Mammary epithelial cell (primary cell): ENCODE measurements at places on chromosomes 5 and 9. TPM values are rescaled to one million over a fixed set of nuclear protein-coding genes. Genes with fewer than 3 reads are reported as not detected.

Gene ASPN
- polyA plus RNA-seq: not detected

Gene IL3
- not detected for polyA plus RNA-seq

DNA sequence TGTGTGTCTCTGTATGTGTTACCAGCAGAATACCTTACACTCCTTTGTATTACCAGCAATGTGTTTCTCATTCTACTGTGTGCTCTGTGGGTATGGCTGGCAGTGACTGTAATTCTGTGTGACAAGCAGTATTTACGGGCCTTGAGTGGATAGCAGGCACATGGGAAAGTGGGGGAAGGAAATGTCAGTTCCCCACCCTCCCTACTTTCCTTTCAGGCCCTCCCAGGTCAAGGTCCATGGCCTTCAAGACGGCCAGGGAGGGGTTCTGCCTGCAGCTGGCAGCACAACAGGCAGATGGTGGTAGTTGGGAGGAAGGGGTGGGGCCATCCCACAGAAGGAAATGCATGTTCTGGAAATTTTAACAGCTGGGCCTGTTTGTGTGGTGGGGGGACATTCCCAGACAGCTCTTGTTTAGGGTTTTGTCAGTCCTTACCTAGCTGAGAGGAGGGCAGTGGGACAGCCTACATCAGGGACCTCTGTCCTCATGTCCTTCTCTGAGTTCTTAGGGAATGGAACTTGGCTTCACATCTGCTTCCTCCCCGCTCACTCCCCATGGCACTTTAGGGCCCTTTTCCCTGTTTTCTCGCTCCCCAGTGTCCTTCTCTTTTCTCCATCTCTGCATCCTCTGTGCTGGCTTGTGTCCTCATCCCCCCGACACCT is 14.6 kb upstream of the TNIP1 start:
- DNase-seq: no peak

DNA sequence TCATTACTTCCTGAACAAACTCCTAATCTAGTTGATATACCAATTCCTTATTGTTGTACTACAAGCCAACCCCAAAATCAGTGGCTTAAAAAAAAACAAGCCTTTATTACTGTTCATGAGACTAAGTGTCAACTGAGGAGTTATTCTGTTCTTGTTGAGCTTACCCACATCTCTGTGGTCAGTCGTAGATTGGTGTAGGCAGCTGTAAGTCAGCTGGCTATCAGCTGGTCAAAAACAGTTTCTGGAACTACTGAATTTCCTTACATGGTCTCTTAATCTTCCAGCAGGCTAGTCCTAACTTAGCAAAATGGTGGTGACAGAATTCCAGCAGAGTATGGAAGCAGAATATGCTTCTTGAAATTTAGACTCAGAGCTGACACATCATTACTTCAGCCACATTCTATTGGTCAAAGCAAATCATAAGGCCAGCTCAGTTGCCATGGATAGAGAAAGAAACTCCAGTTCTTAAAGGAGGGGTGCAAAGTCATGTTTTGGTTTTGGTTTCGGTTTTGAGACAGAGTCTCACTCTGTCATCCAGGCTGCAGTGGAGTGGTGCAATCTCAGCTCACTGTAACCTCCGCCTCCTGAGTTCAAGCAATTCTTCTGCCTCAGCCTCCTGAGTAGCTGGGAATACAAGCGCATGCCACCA is 386.1 kb upstream of the MPDZ start:
- peak; percentile 40 for DNase-seq

Gene RHOBTB3
- polyA plus RNA-seq: 0.40 TPM

Gene DPYSL3
- polyA plus RNA-seq: 13.9 TPM

DNA sequence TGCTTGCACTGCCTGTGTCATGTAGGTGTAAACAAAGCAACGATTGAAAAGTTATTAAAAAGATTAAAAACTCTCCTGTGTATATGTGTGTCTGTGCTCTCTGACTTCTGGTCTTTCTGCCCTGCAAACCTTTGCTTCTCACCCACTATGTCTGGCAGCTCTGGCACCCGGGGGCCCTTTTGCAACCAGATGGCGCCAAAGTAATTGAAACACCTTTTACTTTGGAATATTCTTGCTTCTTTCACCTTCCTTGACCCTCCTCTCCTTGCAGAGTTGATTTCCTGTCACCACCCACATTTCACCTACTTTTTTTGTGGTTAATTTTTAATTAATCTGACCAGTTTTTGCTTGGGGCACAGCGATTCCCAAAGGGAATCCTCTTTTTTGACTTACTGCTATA is 275.5 kb downstream of the ARHGEF28 start:
- no peak for DNase-seq

- no peak for DNase-seq
Observed at GRCh38 chr9:130881516-130881915, 15.1 kb downstream of the QRFP start.

DNA sequence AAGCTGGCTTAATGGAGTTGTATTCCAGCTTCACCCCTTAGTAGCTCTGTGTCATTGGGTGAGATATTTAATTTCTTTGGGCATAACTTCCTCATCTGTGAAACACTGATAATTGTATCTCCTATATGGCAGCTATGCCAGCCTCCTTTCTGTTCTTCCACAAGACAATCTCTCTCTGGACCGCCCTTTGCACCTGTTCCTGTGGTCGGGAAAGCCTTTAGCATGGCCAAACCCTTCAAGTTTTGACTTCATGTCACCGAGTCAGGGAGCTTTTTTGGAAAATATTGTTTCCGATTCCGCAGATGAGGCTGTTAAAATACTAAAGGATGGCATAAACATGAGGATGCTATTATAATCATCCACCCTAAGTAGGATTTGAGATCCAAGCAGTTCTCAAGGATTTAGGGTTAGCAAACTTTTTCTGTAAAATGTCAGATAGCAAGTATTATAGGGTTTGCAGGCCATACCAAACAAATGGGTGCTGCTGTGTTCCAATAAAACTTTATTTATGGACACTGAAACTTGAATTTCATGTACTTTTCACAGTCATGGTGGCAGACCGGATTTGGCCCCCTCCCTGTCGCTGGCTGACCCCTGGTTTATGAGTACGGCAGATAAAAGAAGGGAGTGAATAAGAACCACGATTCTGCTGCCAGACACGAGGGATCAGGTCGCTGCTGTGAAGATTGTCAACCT is 695 bp upstream of the NDFIP1 start:
- no peak for DNase-seq

DNA sequence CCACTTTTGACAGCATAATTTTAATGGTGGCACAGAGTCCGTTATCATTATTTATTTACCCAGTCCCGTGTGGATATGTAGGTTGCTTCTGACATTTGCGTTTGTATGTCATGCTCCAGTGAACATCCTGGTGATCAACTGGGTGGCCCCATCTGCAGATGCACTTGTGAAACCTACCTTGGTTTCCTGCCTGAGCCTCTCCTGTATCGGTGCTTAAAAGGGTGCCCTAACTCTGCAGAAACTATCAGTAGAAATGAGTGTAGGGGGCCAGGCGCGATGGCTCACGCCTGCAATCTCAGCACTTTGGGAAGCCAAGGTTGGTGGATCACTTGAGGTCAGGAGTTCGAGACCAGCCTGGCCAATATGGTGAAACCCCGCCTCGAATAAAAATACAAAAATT is 92.1 kb upstream of the IER5L start:
- DNase-seq: no peak

DNA sequence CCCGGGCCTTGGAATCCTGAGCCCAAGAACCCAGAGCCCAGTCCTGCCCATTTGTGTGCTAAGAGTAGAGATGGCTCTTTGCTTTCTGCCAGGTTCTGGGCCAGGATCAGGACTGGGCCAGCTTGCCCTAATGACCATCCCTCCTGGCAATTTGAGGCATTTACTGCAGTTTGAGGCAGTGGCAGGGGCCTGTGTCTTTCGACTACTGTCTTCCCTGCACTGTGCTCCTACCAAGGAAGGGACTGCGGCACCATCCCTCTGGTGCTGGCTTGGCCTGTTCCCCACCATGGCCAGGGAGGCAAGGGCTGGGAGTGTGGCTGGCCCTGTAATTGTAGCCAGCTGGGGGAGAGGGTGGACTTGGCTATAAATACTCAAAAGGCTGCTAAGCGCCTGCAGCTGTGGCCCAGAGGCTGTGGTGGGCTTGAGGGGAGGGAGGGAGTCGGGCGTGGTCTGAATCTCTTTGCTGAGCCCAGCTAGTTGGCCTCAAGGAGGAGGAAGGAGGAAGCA is 4.6 kb downstream of the ENHO start:
- DNase-seq: no peak

- peak; percentile 80 for DNase-seq
Observed at GRCh38 chr5:116442095-116442534, 132.5 kb downstream of the SEMA6A start.

DNA sequence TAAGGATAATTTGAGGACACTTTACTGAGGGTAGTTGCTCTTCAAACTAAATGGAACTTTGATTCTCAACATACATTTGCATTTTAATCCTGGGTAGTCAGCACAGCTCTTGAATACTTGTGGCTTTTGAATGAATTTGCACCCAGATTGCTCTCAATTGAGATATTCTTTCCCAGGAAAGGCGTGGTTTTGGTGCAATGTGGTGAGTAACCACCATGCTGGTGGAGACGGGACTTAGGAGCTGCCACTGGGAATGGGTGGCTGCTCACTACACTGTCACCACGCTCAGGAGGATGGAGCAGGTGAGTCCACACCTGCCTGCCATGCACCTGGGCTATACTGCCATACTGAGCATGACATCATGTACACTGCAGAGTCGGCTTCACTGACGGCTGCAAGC is 99.2 kb downstream of the IRX1 start:
- peak; percentile 93 for DNase-seq

DNA sequence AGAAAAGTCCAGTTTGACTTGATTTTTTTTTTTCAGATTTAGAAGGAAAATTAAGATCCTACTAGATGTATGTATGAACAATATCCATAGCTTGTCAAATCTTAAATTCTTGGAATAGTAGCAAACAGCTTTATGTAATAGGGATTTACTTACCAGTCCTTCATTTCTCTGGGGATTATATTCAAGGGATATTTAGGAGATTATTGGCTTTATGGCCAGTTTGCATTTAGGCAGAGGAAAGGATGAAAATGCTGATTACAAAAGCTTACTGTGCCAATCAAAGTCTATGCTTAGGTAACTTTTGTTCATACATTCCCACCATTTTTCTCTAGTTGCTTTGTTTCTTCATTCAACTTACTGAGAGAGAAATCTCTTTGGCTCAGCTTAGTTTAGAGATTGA is 47.9 kb downstream of the MAST4 start:
- no peak for DNase-seq

Gene BARHL1
- polyA plus RNA-seq: not detected

Gene HRH2
- polyA plus RNA-seq: 0.01 TPM

GRCh38 chr5:39473156-39473775 is 48.5 kb upstream of the DAB2 start:
- no peak for DNase-seq

Gene ZNF658
- 2.2 TPM for polyA plus RNA-seq

DNA sequence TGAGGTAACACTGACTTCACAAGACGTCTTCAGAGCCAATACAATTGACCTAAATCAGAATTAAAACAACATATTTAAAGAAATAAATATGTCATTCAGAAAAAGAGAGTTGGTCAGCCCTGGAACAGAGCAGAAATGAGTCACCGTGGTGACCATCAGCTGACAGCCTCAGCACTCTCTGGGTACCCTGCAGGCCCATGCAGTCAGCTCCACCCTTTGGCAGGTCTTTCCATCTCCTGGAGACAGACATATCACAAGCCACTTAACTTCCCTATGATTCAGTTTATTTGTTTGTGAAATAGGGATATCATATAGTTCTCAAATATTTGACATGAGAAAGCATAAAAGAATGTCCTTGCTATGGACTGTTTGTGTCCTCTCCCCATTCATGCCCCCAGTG is 151.6 kb upstream of the MEF2C start:
- DNase-seq: peak; percentile 42

Gene C9orf153
- polyA plus RNA-seq: not detected

Gene MTRR
- 39.0 TPM for polyA plus RNA-seq

DNA sequence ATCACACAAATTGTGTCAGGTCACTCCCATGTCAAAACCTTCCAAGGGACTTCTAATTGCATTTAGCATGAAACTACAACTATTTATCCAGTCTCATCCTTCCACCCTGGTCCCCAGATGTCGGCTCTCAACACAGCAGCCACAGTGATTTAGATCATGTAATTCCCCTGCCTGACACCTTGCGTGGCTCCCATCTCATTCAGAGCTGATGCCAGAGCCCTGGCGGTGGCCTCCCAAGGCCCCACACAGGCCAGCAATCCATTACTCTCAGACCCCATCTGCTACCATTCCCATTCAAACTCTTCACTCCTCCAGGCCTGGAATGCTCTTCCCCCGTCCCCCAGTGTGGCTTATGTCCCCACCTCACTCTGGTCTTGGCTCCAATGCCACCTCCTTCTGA is 2.4 kb downstream of the SLC35D2 start:
- DNase-seq: no peak

GRCh38 chr5:78821536-78822021 is 163.5 kb downstream of the ARSB start:
- no peak for DNase-seq

- no peak for DNase-seq
Observed at GRCh38 chr9:81724242-81724889, 35.0 kb upstream of the TLE1 start.

Gene XPA
- 1.4 TPM for polyA plus RNA-seq

DNA sequence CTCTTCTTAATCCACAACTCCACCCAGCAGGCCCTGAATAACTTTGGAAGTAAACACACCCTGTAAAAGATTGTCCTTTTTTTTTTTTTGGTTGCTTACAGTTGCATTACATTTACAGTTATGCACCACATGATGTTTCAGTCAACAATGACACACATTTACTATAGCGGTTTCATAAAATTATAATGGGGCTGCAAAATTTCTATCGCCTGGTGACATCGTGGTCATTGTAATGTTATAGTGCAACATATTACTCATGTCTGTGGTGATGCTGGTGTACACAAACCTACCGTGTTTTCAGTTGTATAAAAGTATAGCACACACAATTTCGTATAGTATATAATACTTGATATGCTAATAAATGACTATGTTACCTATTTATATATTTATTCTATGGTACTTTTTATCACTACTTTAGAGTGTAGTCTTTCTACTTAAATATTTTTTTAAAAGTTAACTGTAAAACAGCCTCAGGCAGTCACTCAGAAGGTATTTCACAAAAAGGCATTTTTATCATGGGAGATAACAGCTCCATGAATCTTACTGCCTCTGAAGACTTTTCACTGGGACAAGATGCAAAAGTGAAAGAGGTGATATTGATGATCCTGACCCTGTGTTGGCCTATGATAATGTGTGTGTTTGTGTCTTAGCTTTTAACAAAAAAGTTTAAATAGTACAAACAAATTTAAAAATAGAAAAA is 695.4 kb upstream of the CDH18 start:
- peak; percentile 12 for DNase-seq

GRCh38 chr5:108059334-108059733 is 322.6 kb downstream of the FBXL17 start:
- no peak for DNase-seq

Gene LRRC26
- polyA plus RNA-seq: not detected

Gene UBLCP1
- 15.4 TPM for polyA plus RNA-seq
